ENCODE measurements at places on chromosomes 5 and 9.

DNA sequence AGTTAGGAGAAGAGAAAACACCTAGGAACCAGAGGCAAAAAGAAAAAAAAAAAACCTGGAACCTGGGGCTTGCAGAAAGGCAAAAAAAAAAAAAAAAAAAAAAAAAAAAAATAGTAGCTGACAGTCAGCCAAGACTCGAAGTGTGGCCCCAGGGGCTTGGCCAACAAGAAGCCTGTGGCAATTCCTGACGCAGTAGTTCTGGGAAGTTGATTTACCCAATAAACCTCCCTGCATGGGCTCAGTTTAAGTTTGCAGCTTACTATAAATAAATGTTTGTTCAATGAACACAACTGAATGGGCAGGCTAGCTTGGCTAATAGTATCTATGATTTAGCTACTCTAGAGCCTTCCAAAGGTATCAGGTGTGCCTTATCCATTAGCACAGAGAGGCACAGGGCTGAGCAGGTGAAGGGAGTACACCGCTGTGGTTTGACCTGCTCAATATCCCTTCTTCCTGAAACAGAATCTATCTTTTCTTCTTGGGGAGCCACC, 21.3 kb upstream of the GLRX start:
- no peak for DNase-seq

- no peak for DNase-seq
Observed at GRCh38 chr9:135309763-135310125, 169.8 kb upstream of the PPP1R26 start.

DNA sequence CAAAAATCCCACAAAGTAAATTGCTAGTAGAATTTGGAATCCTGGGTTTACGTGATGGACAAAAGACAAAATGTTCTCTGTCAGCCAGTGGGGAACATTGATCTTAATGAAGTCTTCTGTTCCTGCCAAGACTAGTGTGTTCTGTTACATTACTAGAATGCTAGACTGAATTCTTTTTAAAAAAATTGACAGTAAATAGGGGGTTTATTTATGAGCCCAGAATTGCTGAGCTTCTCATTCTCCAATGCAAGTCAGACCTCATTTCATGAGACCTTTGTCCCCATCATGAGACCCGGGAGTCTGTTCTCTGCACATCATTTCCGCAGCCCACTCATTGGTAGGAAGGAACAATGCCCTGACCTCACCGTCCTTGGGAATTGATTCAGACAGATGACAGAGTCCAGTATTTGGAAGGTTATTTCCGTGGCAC, 173.8 kb upstream of the OTULINL start:
- no peak for DNase-seq

GRCh38 chr5:179416114-179416822, 71.0 kb upstream of the ADAMTS2 start:
- DNase-seq: no peak

GRCh38 chr5:142364251-142365145, 39.7 kb upstream of the SPRY4 start:
- DNase-seq: no peak

DNA sequence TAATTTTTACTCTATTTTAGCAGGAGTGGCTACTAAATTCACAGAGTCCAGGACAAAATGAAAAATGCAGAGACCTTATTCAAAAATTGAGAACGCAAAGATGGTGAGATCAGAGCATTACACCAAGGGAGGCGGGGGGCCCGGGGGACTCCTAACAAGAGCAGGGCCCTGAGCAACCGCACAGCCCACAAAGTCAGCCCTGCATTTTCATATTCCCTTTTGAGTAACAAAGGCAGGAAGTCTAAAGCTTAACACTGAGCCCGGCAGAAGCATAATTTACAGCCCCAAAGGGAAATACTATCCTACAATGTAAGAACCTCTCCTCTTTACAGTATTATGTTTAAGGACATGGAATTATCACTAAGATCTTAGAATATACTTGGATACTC, 69.4 kb downstream of the TLE1 start:
- DNase-seq: no peak

DNA sequence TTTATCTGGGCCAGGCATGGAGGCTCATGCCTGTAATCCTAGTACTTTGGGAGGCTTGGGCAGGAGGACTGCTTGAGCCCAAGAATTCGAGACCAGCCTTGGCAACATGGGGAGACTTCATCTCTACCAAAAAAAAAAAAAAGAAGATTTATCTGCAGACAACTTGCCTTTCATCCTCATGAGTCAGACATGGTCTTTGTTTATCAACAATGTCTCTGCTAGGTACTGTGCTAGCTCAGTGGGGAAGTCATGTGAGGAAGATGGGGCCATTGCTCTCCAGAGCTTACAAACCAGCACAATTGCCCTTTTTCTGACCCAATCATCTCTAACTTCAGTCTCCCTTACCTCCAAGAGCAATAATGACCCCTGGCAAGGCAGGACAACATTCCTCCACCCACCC, 1.6 kb downstream of the URM1 start:
- DNase-seq: no peak

DNA sequence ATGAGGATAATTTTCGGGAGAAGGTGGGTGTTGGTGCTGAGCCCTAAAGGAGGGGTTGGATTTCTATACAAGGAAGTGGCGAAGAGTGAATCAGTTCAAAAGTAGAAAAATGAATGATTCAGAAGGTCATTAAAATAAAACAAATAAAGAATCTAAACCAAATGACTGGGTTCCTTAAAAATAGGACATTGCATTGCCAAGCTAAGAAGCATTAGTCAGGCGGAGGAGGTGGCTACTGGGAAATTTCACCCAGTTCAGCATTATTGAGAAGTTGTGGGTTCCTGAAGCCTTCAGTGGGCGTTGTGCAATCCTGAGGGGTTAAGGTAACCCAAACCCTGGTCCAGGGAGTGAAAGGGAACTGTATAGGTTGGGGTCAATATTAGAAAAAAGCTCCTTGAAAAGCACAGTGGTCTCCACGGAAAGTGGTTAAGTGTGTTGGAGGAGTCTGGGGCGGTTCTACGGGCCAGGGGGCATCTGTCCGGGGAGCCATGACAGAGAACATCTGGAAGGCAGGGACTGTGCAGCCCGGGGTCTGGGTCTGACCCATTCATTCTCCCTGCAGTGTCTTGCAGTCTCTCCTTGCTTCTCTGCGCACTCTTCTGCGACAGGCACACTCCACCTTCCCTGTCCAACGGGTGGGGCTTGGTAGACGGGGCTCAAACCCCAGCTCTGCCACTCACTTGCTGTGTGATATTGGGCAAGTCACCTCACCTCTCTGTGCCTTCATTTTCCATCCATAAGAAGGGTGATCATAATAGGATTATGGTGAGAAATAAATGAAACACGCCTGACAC, 27.6 kb upstream of the DUSP1 start:
- no peak for DNase-seq

DNA sequence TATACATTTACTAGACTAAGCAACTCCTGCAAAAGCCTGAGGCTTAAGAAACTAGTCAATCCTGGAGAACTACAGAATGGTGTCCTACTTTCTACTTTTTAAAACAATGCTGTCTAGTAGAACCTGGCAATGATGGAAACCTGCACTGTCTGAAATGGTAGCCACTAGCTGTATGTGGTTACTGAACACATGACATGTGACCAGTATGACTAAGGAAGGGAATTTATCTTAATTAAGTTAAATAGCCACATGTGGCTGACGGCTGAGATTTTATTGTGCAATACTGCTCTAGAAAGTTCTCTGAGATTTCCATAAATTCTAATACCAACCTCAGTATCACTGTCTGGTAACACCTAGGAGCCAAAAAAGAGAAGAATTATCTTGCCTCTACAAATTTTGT, 44.9 kb upstream of the RAPGEF6 start:
- DNase-seq: no peak

- no peak for DNase-seq
Observed at GRCh38 chr9:69331444-69331843, 6.4 kb downstream of the ENTREP1 start.

GRCh38 chr5:150578781-150579461, 61.5 kb upstream of the SYNPO start:
- no peak for DNase-seq

DNA sequence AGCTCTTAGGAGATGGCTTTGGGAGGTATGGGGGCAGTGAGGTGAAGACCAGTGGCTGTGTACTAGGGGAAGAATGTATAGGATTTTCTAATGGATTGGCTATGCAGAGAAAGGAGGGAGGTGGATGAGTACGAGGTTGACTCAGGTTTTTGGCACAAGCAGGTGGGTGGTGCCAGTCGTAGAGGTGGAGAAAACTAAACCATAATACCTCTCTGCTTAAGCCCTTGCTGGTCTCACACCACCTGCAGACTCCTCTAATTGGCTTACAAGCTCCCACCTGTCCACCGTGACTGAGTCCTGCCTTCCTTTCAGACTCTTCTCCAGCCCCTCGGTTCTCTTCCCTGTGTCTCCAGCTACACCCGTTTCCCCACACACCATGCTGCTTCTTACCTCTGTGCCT, 521.7 kb upstream of the CLINT1 start:
- DNase-seq: no peak

- no peak for DNase-seq
Observed at GRCh38 chr5:33371660-33372059, 69.1 kb upstream of the TARS1 start.

- no peak for DNase-seq
Observed at GRCh38 chr9:1916655-1917054, 98.5 kb upstream of the SMARCA2 start.

GRCh38 chr5:158746979-158747378, 352.7 kb downstream of the EBF1 start:
- DNase-seq: no peak

- no peak for DNase-seq
Observed at GRCh38 chr9:82645600-82645999, 417.3 kb downstream of the RASEF start.

DNA sequence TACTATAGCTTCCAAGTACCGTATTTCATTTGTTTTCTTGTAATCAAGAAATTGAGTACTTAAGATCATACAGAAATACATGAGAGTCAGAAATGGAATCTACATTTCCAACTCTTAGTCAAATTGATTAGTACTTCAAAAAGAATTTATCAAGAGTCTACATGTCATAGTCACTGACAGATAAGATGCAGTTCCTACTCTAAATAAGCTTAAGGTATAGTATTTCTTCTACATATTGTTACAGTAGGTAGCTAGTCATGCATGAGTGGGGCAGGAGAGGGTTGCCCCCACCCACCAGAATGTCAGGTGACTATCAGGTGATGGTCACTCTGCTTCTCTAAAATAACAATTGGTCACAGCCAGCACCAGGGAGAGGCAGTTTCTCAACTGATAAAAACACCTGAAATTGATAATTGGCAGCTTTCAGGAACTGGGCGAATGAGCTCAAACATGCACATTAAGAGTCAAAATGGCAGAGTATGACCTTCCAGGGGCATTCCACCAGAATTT, 2.9 kb downstream of the BAAT start:
- DNase-seq: no peak

- no peak for DNase-seq
Observed at GRCh38 chr9:103089357-103089756, 94.2 kb downstream of the CYLC2 start.

- no peak for DNase-seq
Observed at GRCh38 chr5:125913200-125913599, 510.0 kb upstream of the GRAMD2B start.

DNA sequence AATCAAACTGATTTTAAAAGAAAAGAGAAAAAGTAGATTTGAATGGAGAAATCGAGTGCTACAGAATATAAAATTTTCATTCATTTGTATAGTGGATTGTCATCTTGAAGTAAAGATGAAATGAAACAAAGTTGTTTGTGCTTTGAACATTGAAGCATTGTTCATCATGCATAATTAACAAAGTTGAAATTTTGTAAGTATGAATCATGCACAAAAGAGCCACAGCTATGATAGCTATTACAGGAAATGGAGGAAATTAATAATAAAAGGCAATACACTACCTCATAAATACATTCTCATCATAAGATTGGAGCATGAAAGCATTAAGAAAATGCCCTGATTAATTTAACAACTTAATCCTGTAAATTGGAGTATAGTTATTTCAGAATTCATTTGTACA, 153.4 kb upstream of the TLX3 start:
- no peak for DNase-seq

DNA sequence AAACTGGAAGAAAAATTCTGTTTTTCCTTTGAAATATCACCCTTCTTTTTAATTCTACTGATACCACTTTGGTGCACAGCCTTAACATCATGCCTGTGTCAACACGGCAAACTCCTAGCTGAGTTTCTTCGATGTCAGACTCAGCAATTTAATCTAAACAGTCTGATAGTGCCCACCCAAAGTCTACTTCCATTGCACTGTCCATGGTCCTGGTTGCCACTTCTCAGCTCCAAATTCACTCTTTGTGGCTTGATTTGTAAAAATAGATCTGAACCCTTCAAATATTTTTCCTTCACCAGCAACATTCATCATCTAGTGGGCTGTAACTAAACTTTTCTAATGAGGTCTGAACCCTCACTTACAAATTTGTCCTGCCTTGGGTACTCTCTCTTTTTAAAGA, 107.8 kb downstream of the NUDT12 start:
- DNase-seq: no peak

DNA sequence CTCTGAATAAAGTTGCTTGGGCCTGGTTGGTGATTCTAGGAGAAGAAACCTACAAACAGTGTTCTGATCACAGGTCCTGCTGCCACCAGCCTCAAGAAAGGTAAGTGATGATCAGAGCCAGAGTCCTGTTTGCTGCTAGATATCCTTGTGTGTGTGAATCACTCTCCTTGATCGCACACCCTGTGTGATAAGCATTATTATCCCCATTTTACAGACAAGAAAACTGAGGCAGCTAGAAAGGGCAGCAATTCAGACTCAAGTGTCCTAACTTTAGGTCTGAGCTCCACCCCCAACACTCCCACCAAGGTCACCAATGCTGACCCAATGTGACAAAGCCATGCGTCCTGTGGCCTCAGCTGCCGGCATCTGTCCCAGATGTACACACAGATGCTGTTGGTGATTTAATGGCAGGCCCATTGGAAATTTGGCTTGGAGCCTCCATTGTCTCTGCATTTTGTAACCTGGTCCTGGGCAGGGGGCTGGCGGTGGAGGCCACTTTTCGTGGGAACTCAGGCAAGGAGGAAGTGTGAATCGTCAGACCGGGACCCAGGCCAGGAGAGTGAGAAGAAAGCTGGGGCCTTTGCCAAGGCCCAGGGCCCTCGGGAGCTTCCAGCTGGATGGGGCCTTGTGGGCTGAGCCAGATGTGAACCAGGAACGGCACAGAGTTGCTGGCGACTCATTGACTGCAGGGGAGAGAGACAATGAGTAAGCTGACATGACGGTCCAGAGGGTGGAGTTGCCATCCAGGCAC, 29.8 kb upstream of the GGTA1 start:
- no peak for DNase-seq

DNA sequence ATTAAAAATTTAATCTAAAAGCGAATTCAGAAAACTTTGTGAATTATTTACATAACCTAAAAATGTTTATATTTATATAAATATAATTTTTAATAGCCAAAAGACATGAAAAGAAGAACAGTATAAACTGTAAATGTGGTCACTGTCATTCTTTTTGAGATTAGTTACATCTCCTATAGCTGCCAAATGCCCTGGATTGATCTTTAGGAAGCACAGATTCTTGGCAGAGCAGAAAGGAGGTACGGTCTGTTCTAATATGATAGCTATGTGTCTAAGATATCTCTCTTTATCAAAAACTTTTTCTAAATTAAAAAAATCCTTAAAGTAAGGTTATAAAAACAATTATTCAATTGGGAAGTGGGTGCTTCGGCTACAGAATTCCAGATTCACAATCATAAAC, 151.0 kb downstream of the LPAR1 start:
- DNase-seq: no peak

- no peak for DNase-seq
Observed at GRCh38 chr5:136164226-136164625, 28.7 kb downstream of the SMIM32 start.

GRCh38 chr9:116174347-116174746, 20.8 kb downstream of the PAPPA start:
- no peak for DNase-seq
